ENCODE measurements at places on chromosomes 2 and 18. TPM values are rescaled to one million over a fixed set of nuclear protein-coding genes. Genes with fewer than 3 reads are reported as not detected.

The CROCC2 gene
- polyA plus RNA-seq = not detected

The FAM237A gene
- polyA plus RNA-seq = not detected

The GRP gene
- not detected for polyA plus RNA-seq

The GCA gene
- 14.0 TPM for polyA plus RNA-seq

The ZSWIM2 gene
- not detected for polyA plus RNA-seq

The SGPP2 gene
- polyA plus RNA-seq = 2.2 TPM

The SLC4A3 gene
- not detected for polyA plus RNA-seq

The PCBP1 gene
- polyA plus RNA-seq = 161 TPM

The GRHL1 gene
- polyA plus RNA-seq = 0.12 TPM

The CGREF1 gene
- polyA plus RNA-seq = 0.17 TPM

The KCNIP3 gene
- polyA plus RNA-seq = not detected

The MEIS1 gene
- not detected for polyA plus RNA-seq

The LINC00305 gene
- polyA plus RNA-seq = not detected

The CLEC4F gene
- polyA plus RNA-seq = not detected

The AAK1 gene
- 114 TPM for polyA plus RNA-seq

The ZNF407 gene
- 4.1 TPM for polyA plus RNA-seq

The SIX3 gene
- not detected for polyA plus RNA-seq

The APOB gene
- polyA plus RNA-seq = not detected

The BABAM2 gene
- 66.7 TPM for polyA plus RNA-seq

The SPHKAP gene
- not detected for polyA plus RNA-seq

The SNORC gene
- not detected for polyA plus RNA-seq

The TMEM37 gene
- not detected for polyA plus RNA-seq

The CPLX4 gene
- polyA plus RNA-seq = not detected

The SLC38A11 gene
- not detected for polyA plus RNA-seq

The AGXT gene
- polyA plus RNA-seq = not detected

The ATP5F1A gene
- polyA plus RNA-seq = 409 TPM

The UGT1A6 gene
- not detected for polyA plus RNA-seq

The PARD6G gene
- 0.32 TPM for polyA plus RNA-seq

The ABCG8 gene
- not detected for polyA plus RNA-seq

The TNFRSF11A gene
- polyA plus RNA-seq = 0.12 TPM

The ERMN gene
- 0.20 TPM for polyA plus RNA-seq

The KATNAL2 gene
- polyA plus RNA-seq = 0.54 TPM

The LOXHD1 gene
- polyA plus RNA-seq = not detected

The CDCA7 gene
- 5.0 TPM for polyA plus RNA-seq

The WBP1 gene
- polyA plus RNA-seq = 37.0 TPM
